Stimulated activated CD8-positive, alpha-beta memory T cell treated with anti-CD3 and anti-CD28 coated beads, Interleukin-4, amount 100 ng/mL, for 4 hours (primary cell): ENCODE measurements at places on chromosomes 12 and 14.

DNA sequence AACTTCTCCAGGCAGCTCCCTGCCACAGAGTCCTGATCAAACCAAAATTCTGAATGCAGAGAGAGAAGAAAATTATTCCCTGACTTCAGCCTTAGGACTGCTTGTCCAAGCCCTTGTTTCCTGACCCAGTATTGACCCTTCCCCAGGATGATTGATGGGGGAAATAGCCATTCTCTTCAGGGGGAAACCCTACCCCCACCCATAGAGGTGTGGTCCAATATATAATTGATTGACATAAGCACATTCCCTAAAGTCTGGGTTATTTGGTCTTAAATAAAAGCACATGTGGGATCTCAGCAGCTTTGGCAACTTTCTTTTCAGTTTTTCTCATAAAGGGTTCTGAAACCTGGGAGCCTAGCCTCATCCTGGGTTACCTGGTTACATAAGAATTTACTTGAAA is 201.2 kb upstream of the DDHD1 start:
- no peak for DNase-seq

DNA sequence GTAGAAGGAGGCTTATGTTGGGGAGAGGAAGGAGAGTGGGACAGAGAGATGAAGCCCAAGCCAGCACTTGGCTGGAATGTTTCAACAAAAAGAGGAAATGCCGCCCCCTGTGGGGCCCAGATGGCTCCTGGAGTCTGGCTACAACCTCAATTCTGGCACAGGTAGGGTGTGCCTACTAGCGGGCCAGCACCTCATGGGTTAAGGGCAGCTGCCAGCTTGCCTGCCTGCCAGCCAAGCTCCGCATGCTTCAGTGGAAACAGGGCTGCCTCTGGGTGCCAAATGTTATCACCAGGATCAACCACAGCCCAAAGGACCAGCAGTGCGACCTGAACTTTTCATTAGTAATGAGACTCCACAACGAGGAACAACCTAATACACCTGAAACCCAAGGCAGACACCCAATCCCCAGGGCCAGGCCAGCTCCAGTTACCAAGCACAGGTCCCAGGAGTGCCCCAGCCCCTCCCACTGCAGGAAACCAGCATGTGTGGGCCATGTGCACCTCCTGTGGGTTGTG is 11.3 kb downstream of the RAB15 start:
- DNase-seq: no peak

DNA sequence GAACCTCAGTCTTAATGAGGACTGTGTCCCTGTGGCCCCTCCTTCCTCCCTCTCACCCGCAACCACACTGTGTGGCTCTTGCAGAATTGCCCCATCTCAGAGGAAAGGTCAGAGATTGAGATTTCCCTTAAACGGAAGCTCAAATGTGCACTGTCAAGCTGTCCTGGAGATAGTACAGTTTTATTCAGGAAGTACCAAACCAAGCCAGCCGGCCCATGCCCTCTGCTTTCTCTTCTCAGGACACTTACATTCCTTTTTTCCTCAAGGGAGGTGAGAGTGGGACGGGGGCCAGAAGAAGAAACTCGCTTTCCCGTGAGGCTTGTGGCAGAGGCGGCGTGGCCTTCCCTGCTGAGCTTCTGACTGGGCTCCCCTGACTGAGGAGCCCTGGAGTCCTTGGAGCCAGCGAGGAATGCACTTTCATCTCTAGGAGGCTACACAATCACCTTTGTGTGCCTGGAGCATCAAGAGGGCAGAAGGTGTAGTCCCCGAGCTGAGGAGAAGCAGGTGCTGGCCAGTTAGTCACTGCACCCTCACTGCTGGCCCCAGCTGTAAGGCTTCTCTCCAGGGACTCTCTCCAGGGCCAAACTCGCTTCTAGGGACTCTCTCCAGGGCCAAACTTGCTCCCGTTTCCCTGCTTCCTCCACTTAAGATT is 24.1 kb upstream of the ATP2A2 start:
- no peak for DNase-seq

- no peak for DNase-seq
These were observed 1.3 kb downstream of the TEAD4 start for GRCh38 chr12:2960390-2960956.

DNA sequence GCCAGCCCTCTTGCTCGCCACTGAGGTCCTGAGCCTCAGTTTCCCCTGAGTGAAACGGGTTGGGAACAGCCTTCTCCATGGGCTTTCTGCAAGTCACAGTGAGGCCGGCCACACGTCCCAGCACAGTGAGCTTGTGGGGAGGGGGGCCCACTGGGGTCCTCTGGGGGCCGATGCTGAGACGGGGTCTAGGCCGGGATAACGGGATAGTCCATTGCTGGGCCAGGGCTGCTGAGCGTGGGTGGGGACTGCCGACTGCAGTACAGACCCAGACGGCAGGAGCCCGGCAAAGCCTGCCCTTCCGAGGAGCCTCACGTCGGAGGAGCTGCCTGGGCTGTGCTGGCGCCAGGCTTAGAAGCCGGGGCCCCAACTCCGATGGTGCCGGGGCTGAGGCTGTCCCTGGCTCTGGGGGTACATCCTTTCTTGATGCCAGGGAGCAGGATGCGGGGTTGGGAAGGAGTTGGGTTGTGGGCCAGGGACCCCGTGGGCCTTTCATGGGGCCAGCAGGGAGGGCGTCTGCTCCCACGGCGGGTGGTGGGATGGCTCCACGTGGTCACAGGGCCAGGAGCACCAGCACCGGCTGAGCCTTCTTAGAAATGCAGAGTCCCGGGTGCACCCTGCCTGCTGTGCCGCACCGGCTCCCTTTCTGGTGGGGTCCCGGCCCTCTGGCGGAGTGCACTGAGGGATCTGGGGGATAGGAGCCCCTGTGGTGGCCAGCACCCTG is 24.2 kb downstream of the NOC4L start:
- no peak for DNase-seq

DNA sequence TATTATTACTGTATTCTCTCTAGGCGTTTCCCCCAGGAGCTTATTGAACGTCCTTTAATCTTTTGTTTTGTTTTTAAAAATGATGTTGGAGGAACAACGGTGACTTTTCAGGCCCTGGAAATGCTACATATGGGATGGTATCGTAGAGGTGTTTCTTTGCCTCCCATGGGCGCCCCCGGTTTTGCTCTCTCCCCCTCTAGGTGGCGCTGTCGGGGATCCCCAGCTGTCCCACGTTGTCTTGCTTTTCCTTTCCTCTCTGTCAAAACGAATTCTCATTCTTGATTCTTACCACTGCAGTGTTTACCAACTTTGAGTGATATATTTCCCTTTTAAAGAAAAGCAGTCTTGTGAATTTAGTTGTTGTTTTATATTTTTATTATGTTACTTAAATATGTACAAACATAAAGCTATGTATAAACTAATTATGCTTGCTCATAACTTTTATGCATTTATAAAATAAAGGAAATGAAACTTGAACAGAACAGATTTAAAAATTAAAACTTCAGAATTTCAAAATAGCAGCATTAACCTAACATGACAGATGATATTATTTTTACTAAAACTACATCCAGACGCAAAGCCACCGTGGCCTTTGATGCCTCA is 171.9 kb downstream of the RGS6 start:
- peak; percentile 4 for DNase-seq

DNA sequence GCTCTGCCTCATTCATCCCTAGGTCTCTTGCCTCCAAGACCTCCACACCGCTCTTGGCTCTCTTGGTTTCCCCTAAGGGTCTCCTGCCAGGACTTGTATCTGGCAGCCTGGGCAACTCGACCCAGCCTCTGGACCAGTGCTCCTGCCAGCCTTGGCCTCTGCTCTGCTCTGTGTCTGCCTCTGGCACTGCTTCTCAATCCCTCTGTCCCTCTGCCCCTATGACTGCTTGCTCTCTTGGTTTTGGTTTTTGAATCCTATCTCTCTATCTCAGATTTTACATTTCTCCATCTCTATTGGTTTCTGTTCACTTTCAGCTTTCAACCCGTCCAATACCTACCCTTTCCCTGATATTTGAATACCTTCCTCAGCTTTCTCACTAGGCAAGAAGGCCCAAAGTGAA is 6.3 kb downstream of the ITGA5 start:
- no peak for DNase-seq
